ENCODE measurements at places on chromosomes 3 and 15.

- DNase-seq, result no peak
Observed at GRCh38 chr3:124972457-124972856, 37.9 kb upstream of the MUC13 start.

- no peak for DNase-seq
Observed at GRCh38 chr15:92290359-92290992, 103.2 kb upstream of the ST8SIA2 start.

DNA sequence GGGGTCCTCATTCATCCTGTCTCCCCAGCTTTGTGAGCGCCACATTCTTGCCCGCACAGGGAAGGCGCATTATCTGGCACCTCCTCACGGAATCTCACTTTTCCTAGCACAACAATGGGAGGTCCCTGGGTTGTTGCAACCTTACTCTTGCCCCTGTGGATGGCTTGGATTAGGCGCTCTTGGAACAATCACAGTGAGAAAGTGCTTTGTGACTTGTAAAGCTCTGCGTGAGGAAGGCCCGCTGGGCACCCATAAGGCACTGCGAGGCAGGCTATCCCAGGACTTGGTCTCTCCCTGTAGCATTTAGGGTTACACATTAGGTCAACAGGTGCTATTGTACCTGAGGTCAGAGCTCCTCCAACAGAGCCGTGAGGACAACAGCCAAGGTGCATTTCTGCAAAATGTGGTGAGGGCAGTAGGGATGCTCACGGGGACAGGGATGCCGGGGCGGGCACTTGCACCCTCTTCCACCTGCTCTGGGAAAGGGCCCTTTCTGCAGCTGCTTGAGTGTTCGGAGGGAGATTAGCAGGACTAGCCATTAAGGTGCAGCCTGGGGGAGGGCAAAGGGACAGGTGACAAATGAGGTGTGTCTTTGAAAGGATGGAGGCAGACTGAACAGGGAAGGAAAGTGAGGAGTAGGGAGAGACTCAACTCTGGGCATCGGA, 13.9 kb upstream of the LRRC15 start:
- DNase-seq, result no peak

- no peak for DNase-seq
Observed at GRCh38 chr3:189908646-189909045, 212.1 kb downstream of the P3H2 start.

- no peak for DNase-seq
Observed at GRCh38 chr3:122589297-122589696, 11.8 kb downstream of the PARP15 start.

GRCh38 chr3:107588217-107588616, 65.5 kb downstream of the BBX start:
- DNase-seq, result no peak

- no peak for DNase-seq
Observed at GRCh38 chr3:179069762-179070390, 1.7 kb downstream of the ZMAT3 start.

GRCh38 chr3:16506884-16507577, 6.5 kb downstream of the RFTN1 start:
- no peak for DNase-seq

- no peak for DNase-seq
Observed at GRCh38 chr3:45942051-45942825, 1.0 kb upstream of the CXCR6 start.

- DNase-seq, result no peak
Observed at GRCh38 chr15:95215017-95215416, 983.7 kb downstream of the MCTP2 start.

DNA sequence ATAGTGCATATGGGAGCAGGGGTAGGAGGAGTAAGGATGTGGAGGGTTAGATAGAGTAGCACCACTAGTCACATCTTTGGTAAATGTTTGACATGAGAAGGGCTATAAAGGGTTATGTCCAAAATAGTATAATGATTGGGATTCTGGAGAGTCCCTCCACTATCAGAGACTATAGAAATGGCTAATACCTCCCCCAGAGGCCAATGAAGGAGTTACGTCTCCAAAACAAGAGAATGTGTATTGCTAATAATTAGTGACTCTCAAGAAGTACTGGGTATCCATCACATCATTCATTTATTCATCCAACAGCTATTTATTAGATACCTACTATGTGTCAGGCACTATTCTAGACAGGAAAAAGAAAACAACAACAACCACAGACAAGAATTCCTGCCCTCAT, 203.7 kb upstream of the UMPS start:
- DNase-seq, result no peak

- no peak for DNase-seq
Observed at GRCh38 chr15:101372149-101372577, 77.1 kb upstream of the SNRPA1 start.

DNA sequence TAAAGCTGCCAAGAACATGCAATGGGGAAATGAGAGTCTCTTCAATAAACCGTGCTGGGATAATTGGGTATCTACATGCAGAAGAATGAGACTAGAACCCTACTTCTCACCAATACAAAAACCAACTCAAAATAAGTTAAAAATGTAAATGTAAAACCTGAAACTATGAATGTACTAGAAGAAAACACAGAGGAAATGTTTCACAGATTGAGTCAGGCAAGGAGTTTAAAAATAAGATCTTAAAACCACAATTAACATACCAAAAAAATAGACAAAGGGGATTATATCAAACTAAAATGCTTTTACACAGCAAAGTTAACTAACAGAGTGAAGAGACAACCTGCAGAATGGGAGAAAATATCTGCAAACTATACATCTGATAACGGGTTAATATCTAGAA, 90.4 kb downstream of the ISL2 start:
- no peak for DNase-seq

- DNase-seq, result no peak
Observed at GRCh38 chr3:41690766-41691563, 270.9 kb downstream of the ULK4 start.

- DNase-seq, result no peak
Observed at GRCh38 chr3:102979191-102979590, 544.4 kb downstream of the ZPLD1 start.

DNA sequence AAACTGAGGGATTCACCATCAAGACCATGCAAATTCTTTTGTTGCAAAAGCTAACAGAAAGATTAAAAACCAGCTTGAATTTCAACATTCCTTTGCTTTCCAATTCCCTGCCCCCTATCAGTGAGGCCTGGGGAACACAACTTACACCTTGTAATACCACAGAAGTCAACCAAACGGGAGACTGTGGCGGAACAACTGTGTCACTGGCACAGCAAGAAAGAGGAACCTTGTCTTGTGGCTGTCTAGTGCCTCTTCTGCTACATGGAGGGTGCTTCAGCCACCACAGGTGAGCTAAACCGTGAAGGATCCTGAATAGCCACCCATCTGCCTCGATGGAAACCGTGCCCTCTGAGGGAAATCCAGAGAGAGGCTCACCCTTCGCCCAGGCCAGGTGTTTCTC, 11.4 kb downstream of the CCDC12 start:
- DNase-seq, result no peak

GRCh38 chr15:75732177-75732808, 19.6 kb upstream of the CSPG4 start:
- no peak for DNase-seq

DNA sequence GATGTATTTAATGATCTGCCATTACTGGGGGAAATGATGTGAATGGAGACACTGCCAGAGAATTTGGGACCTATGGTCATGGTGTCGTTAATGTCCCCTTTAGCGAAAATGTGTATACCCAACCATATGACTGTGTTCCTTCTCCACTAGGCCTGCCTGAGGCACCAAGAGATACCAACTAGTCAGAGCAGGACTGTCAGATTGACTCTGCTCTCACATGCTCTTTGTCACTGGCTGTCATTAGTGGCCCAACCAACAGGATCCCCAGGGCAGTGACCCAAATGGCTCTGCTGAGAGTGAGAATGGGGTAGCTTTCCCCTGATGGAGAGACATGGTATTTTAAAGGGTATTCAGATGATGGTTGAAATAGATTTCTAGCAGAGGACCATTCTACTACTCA, 2.8 kb downstream of the TAGLN3 start:
- DNase-seq, result no peak

DNA sequence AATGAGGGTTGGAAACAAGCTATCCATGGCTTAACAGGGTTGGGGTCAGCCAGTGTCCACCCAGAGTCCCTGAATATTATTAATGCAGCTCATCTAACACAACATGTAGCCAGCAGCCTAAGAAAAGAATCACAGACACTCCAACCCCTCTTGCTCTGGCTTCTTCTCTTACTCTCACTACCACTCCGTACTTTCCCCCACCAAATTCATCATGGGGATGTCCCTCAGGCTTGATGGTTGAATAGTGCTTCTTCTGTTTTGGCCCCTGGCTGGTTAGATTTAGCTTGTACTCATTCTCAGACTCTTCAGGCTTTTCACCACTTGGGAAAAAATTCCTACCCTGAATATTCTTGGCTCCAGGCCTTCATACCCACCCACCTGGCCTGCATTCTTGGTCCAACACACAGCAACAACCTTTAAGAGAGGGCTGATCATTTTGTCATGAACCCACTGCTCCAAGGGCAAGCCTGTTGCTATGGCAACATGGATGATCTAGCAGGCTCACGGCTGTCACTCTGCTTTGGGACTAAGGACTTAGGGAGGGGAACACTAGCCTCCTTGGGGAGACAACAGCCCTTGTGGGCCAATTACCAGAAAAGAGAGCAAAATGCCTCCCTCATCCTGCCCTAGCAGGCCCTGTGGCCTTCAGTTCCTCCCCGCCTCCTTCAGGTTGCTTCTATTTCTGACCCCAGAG, 9.4 kb upstream of the MED12L start:
- DNase-seq, result no peak

DNA sequence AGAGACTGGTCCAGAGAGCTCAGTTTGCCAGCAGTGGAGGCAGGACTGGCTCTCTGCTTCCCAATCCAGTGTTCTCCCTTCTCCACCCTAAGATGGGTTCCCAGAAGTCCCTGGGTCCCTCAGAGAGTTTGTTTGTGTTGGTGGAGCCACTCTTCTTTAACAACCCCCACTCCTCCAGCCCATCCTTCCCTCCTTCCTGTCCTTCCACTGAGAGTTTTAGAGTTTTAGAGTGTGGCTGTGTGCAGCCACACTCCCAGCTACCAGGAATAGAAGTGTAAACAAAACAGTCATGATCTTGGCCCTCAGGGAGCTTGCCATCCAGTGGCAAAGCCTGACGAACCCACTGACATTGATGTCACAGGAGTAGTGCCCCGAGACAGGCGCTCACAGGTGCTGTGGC, 12.5 kb upstream of the FBLN2 start:
- DNase-seq, result no peak

GRCh38 chr3:112020674-112021085, 13.9 kb upstream of the TMPRSS7 start:
- no peak for DNase-seq

DNA sequence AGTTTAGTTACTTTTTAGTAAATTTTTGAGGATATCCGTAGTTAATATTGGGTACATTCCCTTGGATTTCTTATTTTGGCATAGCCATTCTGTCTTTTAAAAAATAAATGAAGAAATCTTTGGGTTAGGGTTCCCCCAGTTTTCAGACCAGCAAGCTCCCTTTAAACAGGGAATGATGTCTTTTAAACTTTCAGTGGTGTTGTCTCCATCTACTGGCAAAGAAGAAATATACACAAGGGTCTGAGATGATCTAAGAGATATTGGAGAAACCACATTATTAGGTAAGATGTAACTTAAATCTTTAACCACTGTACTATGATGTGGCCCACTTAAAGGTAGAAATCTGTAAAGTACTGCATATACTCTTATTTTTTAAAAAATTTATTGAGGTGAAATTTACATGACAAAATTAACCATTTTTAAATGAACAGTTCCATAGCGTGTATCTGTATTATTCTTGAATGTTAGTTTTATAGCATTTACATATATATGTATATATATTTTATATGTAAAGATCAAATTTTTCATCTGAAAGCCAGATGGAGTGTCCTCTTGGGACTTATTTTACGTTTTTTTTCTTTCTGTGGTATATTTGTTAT, 35.1 kb upstream of the EIF3J start:
- no peak for DNase-seq

DNA sequence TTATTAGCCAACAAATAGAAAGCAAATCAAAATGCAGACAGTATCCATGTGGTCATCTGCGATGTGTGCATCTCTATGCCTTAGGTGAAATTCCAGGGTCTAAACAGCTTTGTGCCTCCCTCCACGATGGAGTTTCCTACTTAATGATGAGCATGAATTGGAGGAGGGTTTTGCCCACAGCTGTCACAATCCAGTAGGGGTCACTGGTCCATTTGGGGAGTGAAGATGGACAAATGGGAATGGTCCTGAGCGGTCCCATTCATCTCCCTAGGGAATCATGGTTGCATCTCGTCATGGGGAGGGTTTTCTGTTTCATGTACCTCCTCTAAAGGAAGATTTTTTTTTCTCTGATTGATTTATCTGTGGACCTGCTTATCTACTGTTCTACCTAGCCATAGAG, 358.0 kb downstream of the PTPRG start:
- DNase-seq, result no peak

DNA sequence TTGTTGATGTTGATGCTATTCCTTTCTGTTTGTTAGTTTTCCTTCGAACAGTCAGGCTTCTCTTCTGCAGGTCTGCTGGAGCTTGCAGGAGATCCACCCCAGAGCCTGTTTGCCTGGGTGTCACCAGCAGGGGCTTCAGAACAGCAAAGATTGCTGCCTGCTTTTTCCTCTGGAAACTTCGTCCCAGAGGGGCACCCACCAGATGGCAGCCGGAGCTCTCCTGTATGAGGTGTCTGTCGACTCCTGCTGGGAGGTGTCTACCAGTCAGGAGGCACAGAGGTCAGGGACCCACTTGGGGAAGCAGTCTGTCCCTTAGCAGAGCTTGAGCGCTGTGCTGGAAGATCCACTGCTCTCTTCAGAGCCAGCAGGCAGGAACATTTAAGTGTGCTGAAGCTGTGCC, 303.2 kb downstream of the ZIC1 start:
- DNase-seq, result no peak

DNA sequence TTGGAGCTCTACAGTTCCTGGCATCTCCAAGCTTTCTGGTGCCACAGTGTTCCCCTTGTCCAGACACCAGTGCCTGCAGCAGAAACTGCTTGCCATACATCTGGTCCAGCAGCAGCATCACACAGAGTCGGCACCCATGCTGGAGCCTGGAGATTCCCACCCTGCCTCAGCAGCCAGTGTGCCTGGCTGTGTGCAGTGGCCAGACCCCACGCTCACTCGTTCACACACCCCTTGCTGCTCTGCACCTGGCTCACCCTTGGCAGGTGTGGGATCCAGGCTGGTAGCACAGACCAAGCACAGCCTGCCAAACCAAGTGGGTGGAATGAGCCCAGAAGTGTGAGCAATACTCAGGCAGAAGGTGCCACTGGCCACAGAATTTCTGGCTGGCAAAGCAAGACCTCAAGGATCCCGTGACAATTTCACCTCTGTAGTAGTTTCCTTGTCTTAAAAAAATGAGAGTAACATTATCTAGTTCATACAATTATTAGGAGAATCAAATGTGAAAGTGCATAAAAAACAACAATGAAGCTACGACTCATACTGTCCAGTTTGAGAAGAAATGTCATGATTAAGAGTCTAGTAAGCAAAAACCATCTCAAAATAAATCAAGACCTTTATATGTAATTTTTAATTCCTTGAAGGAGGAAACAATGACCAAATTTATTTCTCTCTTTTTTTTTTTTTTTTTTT, 22.9 kb upstream of the ZBED2 start:
- DNase-seq, result peak; percentile 47
